ENCODE measurements at places on chromosomes 5 and 9.

GRCh38 chr5:155222393-155222792, 208.8 kb downstream of the KIF4B start:
- no peak for DNase-seq

- DNase-seq, result no peak
Observed at GRCh38 chr5:10912435-10912834, 151.4 kb upstream of the DAP start.

- DNase-seq, result no peak
Observed at GRCh38 chr9:127050591-127051001, 71.8 kb downstream of the ANGPTL2 start.

DNA sequence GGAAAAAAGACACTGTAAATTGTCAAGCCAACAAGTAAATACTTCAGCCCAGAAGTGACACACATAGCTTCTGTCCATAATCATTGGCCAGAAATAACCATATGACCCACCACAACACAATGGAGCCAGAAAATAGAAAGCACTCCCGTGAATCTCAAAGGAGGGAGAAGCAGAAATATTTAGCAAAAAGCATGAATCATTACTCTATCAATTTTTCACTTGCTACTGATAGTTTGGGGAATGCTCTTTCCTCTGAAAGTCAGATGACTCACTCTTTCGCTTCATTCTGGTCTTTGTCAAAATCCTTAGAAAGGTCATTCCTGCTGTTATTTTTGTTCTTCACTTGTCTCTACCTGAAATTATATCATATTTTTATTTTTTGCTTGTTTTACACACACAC, 312.6 kb downstream of the TMEM232 start:
- no peak for DNase-seq

GRCh38 chr5:2140501-2141175, 257.9 kb upstream of the IRX4 start:
- DNase-seq, result no peak

DNA sequence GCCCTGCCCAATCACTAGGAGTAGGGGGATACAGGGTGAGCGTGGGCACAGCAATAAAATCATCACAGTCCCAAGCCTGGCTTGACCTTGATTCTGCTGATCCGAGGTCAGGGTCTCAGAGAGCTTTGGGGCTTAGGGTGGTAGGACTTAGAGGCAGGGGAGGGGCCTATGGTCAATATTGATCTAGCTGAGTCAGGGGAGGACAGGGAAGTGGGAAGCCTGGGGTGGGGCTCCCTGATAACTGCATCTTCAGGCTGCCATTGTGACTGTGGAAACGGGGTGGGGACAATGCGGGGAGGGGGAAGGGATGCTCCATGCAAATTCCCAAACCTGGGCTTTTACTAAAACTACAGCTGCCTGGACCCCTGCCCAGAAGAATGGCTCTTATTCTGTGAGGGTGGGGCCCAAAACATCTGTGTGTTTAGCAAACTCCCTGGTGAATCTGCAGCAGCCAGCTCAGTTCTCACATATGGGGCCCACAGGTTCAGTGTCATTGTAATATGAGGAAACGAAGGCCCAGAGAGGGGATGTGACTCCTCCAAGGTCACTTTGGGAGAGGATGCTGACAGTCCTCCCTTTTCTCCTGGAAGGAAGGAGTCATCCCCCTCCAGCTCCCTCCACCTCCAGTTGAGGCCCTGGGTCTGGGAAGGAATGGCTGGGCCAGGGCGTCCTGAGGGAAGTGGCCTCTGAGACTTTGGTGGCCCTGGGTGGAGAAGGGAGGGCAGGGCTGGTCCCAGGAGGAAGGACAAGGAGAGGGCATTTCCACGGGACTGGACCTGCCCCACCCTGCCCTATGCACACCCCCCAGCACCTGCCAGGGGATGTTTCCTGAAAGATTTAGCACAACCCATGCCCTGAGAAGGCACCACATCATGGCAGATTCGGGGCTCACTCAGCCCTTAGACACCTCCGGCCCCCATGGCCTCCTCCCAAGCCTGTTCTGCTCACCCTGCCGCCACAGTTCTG, 26.4 kb downstream of the SLC6A7 start:
- no peak for DNase-seq

DNA sequence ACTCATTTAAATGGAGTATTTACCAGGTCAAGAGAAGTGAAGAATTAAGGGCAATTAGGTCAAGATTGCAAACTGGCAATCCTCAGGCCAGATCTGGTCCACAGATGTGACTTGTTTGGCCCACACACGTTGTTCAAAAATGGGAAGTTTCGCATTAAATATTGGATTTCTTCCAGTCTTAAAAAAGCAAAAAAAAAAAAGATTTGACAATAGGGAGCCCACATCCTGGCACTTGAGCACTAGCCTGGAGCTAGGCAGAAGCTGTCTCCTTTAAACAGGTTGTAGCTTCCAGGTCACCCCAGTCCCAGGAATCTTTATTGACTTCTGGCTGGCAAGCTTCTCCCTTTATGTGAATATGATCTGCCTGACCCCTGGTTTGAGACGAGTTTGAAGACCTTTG, 520.4 kb downstream of the RAB3C start:
- DNase-seq, result no peak

GRCh38 chr9:6214903-6215302, 704 bp upstream of the IL33 start:
- no peak for DNase-seq

Measured in activated CD4-positive, alpha-beta T cell treated with anti-CD3 and anti-CD28 coated beads, Interleukin-2, amount 50 U/mL, for 16 hours (primary cell).